ENCODE measurements at places on chromosomes 2 and 18. TPM values are rescaled to one million over a fixed set of nuclear protein-coding genes. Genes with fewer than 3 reads are reported as not detected.

DNA sequence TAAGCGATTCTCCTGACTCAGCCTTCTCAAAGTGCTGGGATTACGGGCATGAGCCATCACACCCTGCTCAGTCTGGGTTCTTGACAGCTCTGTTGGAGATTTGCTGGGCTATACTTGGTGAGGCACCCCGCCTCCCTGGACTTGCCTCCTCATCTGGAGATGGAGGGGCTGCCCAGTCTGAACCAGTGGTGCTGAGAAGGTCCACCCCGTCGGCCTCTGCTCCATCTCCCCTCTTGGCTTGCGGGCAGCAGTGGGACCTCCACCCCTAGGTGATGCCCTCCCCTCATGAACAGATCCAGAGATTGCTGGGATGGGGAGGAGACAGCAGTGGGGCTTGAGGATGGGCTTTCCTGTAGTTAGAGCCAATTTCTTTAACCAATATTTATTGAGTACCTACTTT is 120.9 kb downstream of the CLIP4 start:
- H3K4me3 ChIP-seq, result no peak overlapping the region
- H3K36me3 ChIP-seq, result no peaks in the 10 kb centered on the region
- DNase-seq, result no peak
- H3K27me3 ChIP-seq, result no peaks in the 10 kb centered on the region
- no peak overlapping the region for H3K27ac ChIP-seq

UPP2 gene
- 0.84 TPM for total RNA-seq

- no peaks in the 10 kb centered on the region for H3K27me3 ChIP-seq
- DNase-seq, result no peak
- H3K4me1 ChIP-seq, result no peaks in the 10 kb centered on the region
- no peak overlapping the region for H3K27ac ChIP-seq
Measured at GRCh38 chr2:60407398-60407797, 146.1 kb downstream of the BCL11A start.

DNA sequence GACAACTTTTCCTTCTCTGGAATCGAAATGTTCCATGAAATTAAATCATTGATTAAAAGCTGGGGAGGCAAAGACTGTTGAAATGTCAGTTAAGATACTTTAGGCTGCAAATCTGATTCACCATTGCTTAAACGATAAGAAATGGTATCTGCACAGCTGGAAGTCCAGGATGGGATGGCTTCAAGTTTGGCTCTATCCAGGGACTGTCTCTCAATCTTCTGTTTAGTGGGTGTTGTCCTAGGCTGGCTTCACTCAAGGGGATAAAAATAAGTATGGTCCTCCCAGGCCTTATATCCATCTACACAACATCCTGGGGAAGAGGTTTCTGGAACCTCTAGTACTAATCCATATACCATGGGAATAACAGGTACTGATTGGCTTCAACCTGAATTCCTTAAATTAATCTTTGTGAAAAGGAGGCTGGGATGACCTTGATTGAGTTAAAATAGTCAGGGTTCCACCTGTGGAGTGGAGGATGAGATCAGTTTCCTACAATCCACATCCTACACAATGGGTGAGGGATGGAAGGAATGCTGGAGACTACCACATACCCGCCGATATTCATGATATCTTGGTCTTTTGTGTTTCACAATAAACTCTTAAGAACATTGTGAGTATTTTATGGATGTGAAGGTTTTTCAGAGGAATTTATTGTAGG is 156.0 kb upstream of the L3MBTL4 start:
- H3K4me3 ChIP-seq, result no peak overlapping the region
- no peak for DNase-seq
- no peaks in the 10 kb centered on the region for H3K4me1 ChIP-seq

DNA sequence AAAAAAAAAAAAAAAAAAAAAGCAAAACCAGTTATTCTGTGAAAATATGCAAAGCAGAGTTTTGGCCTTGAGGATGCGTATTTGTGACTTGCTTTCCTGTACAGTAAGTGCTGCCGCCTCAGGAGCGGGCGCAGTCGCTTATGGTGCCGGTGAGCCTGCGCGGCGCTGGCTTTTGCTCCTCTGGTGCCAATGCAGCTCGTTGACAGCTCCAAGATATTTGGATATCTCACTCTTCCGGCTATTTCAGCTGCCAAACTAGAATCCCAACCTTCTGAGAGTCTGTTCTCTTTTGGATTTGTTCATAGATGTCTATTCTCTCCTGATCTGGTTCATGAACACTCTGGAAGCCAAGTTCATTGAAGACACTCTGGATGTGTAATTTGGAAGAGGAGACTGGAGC is 184.1 kb downstream of the AGAP1 start:
- H3K36me3 ChIP-seq, result no peaks in the 10 kb centered on the region
- H3K4me1 ChIP-seq, result no peaks in the 10 kb centered on the region
- H3K4me3 ChIP-seq, result no peak overlapping the region
- H3K27me3 ChIP-seq, result no peaks in the 10 kb centered on the region

Data from right lobe of liver (tissue), 6 donors.